ENCODE measurements at places on chromosomes 5 and 9. TPM values are rescaled to one million over a fixed set of nuclear protein-coding genes. Genes with fewer than 3 reads are reported as not detected.

The CLIC3 gene
- total RNA-seq: 3.2 TPM

The MPDZ gene
- 26.5 TPM for total RNA-seq

The SPINK4 gene
- not detected for total RNA-seq

The CRB2 gene
- total RNA-seq: not detected

The IFNK gene
- total RNA-seq: not detected

The LHX3 gene
- not detected for total RNA-seq

The ZNF300 gene
- 2.6 TPM for total RNA-seq

The HAVCR1 gene
- not detected for total RNA-seq

The GLRA1 gene
- not detected for total RNA-seq

The HOMER1 gene
- total RNA-seq: 1.8 TPM

The PTPN3 gene
- total RNA-seq: 8.5 TPM

The NIM1K gene
- 0.68 TPM for total RNA-seq

The SOX30 gene
- not detected for total RNA-seq

The PITX1 gene
- total RNA-seq: 0.78 TPM

The CFAP77 gene
- total RNA-seq: 0.25 TPM

The STOML2 gene
- 105 TPM for total RNA-seq

The PCDHB7 gene
- total RNA-seq: 1.3 TPM

The PLPPR1 gene
- not detected for total RNA-seq

The SLC44A1 gene
- total RNA-seq: 108 TPM

The FIBCD1 gene
- total RNA-seq: 0.62 TPM

The SLC46A2 gene
- total RNA-seq: not detected

The CCDC183 gene
- total RNA-seq: 0.39 TPM

The SQSTM1 gene
- 658 TPM for total RNA-seq

The SH2D3C gene
- total RNA-seq: 2.5 TPM

The GBGT1 gene
- 6.6 TPM for total RNA-seq

The ZFYVE16 gene
- total RNA-seq: 14.9 TPM

The AQP7 gene
- 3.7 TPM for total RNA-seq

The CATSPER3 gene
- not detected for total RNA-seq

The HCN1 gene
- total RNA-seq: not detected

The NPR2 gene
- 31.5 TPM for total RNA-seq

The REEP2 gene
- total RNA-seq: 6.6 TPM

The PHF24 gene
- total RNA-seq: 0.06 TPM

The SLC36A1 gene
- 8.0 TPM for total RNA-seq

The TMEM171 gene
- 0.19 TPM for total RNA-seq

The SLC35D2 gene
- total RNA-seq: 12.1 TPM

The NOXA1 gene
- total RNA-seq: 0.12 TPM

The CARD6 gene
- 23.3 TPM for total RNA-seq

The EQTN gene
- not detected for total RNA-seq

The DDX4 gene
- total RNA-seq: not detected

The RABGAP1 gene
- 12.7 TPM for total RNA-seq

The ARHGEF39 gene
- 0.19 TPM for total RNA-seq

The PRXL2C gene
- 10.9 TPM for total RNA-seq

The GRM6 gene
- not detected for total RNA-seq

The FAT2 gene
- total RNA-seq: 0.06 TPM

The CMBL gene
- total RNA-seq: 24.8 TPM

The FOXD4L5 gene
- total RNA-seq: 0.37 TPM

The MARCHF6 gene
- total RNA-seq: 57.1 TPM

The NREP gene
- total RNA-seq: 15.5 TPM

The EDIL3 gene
- total RNA-seq: 29.4 TPM

The ACOT12 gene
- not detected for total RNA-seq

The RLN1 gene
- not detected for total RNA-seq

The HSD17B3 gene
- not detected for total RNA-seq

The KIF4B gene
- not detected for total RNA-seq

The CTXN3 gene
- not detected for total RNA-seq

The IFNA13 gene
- not detected for total RNA-seq

The GRIA1 gene
- total RNA-seq: not detected
